ENCODE measurements at places on chromosomes 11 and 22.

- no peak for DNase-seq
Observed at GRCh38 chr11:71109586-71109985, 142.8 kb downstream of the SHANK2 start.

GRCh38 chr11:10564030-10564429 is 4.4 kb downstream of the LYVE1 start:
- no peak for DNase-seq

DNA sequence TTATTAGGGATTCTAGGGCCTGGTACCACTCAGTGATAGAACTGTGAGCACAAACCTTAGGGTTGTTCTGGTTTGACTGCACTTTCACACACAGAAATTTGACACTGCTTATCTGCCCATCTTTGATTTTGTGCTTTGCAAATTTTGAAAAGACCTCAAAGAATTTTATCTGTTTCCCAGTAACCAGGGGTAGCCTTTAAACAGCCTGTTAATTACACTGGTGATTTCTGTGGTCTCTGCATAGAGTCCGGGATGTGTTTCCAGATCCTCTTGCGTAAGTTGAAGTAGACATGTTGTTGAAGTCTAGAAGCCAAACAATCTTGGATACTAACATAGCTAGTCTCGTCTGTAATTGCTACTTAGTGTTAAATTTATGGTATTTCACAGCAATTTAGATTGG is 75.3 kb downstream of the C22orf31 start:
- no peak for DNase-seq

DNA sequence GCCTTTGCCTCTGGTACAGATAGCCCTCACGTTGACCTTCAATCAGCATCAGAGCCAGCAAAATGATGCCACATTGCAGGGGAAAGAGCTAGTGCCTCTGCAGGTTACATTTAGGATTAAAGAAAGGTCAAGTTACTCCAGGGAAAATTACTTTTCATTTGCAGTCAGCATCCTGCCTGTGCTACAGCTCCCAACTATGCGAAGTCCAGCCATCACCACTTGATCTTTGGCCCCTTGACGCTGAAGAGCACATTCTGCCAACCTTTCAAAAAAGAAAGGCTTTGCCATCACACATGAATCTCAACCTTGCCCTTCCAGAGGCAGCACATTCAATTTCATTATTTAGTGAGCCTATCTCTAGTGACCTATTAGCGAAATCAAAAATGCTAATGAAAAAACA is 11.3 kb downstream of the FJX1 start:
- DNase-seq = no peak

GRCh38 chr22:43232445-43232844 is 45.5 kb upstream of the TTLL12 start:
- no peak for DNase-seq

DNA sequence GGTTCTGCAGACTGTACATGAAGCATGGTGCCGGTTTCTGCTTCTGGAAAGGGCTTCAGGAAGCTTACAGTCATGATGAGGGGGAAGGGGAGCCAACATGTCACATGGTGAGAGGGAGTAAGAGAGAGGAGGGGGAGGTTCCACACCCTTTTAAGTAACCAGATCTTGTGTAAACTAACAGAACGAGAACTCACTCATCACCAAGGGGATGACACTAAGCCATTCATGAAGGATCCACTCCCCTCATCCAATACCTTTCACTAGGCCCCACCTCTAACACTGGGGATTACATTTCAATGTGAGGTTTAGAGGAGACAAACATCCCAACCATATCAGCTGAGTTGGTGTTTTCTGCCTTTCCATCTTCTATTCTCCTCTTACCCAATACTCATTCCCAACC is 83.5 kb downstream of the BDNF start:
- DNase-seq = no peak

DNA sequence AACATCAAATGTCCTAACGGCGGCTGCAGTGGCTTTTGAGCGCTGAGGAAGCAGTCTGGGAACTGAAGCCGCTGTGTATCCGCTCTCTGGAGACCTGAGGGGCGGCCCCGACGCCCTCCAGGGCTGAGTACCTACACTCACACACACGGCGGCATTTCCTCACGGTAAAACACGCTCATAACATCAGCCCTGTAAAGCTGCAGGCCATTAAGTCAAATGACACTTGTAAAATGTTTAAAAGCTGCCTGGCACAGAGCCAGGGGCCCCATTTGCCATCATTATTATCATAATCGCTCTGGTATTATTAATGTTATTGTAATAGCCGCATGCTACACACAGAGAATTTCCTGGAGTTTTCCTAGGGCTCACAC is 5.1 kb downstream of the CARS1 start:
- no peak for DNase-seq

DNA sequence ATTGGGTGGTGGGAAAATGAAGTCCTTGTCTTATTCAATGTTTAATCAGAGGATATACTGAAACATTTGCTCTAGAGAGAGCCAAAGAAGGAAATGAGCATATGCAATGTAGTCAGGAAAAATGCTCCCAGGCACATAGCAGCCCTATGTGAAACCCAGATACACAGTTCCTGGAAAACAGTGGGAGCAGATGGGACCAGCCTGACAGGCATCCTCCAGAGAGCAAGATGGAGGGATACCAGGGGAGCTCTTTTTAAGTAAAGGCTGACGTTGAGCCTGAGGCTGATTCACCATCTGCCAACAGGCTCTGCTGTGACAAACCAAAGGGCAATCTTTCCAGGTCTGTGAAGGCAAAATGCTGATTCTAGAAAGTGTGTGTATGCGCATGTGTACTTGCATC is 559.4 kb upstream of the KIRREL3 start:
- DNase-seq = no peak

DNA sequence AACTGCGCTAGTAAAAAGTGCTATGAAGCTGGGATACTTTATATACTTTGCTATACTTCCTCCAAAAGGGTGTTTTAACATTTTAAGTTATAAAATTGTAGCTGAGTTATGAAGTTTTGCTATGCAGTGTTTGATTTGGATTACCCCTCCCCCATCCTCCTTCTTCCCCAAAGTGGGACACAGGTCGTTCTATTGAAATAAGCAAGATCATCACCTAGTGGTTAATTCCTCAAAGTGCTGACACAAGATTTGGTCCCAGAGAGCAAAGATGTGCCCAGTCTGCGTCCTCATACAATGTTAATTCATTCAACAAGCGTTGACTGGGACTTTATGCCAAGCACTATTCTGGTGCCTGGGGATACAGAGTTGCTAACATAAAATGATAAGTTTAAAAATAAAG is 78.5 kb downstream of the SPON1 start:
- no peak for DNase-seq

Measured in H4 (cell line).